ENCODE measurements at places on chromosomes 3 and 15. TPM values are rescaled to one million over a fixed set of nuclear protein-coding genes. Genes with fewer than 3 reads are reported as not detected.

- H3K27ac ChIP-seq = no peak overlapping the region
- H3K4me3 ChIP-seq = no peak overlapping the region
- no peak for DNase-seq
Measured at GRCh38 chr3:105944721-105945120, 75.9 kb upstream of the CBLB start.

GRCh38 chr3:137062250-137062649, 104.5 kb downstream of the IL20RB start:
- H3K27ac ChIP-seq = no peak overlapping the region
- no peaks in the 10 kb centered on the region for H3K36me3 ChIP-seq
- no peaks in the 10 kb centered on the region for H3K27me3 ChIP-seq
- no peaks in the 10 kb centered on the region for H3K4me1 ChIP-seq
- no peak overlapping the region for H3K4me3 ChIP-seq

GRCh38 chr15:76168237-76168984, 108.6 kb downstream of the TMEM266 start:
- no peaks in the 10 kb centered on the region for H3K27me3 ChIP-seq
- H3K4me1 ChIP-seq = peaks cover 5% of the 10 kb centered on the region
- H3K4me3 ChIP-seq = no peak overlapping the region
- no peaks in the 10 kb centered on the region for H3K36me3 ChIP-seq
- DNase-seq = no peak

GRCh38 chr3:45087155-45087554, 59.0 kb downstream of the CDCP1 start:
- H3K27ac ChIP-seq = no peak overlapping the region
- no peaks in the 10 kb centered on the region for H3K27me3 ChIP-seq
- peaks cover 18% of the 10 kb centered on the region for H3K4me1 ChIP-seq
- H3K36me3 ChIP-seq = peaks cover 62% of the 10 kb centered on the region
- no peak for DNase-seq
- no peak overlapping the region for H3K4me3 ChIP-seq

DNA sequence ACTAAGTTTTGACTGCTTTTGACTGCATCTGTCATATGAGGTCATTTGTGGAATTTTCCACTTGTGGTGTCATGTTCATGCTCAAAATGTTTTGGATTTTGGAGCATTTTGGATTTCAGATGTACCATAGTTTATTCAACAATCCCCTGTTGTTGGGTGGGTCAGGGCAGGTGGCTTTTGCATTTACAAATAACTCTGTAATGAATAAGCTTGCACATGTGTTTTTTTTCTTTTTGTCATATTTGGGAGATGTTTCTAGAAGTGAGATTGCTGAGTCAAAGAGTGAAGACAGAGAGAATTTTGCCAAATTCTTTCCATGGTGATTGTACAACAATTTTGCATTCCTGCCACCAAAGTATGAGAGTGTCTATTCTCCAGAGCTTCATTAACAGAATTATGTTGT, 62.4 kb upstream of the ADPGK start:
- DNase-seq = no peak
- no peaks in the 10 kb centered on the region for H3K36me3 ChIP-seq
- H3K4me3 ChIP-seq = no peak overlapping the region
- no peaks in the 10 kb centered on the region for H3K4me1 ChIP-seq
- no peak overlapping the region for H3K27ac ChIP-seq

DNA sequence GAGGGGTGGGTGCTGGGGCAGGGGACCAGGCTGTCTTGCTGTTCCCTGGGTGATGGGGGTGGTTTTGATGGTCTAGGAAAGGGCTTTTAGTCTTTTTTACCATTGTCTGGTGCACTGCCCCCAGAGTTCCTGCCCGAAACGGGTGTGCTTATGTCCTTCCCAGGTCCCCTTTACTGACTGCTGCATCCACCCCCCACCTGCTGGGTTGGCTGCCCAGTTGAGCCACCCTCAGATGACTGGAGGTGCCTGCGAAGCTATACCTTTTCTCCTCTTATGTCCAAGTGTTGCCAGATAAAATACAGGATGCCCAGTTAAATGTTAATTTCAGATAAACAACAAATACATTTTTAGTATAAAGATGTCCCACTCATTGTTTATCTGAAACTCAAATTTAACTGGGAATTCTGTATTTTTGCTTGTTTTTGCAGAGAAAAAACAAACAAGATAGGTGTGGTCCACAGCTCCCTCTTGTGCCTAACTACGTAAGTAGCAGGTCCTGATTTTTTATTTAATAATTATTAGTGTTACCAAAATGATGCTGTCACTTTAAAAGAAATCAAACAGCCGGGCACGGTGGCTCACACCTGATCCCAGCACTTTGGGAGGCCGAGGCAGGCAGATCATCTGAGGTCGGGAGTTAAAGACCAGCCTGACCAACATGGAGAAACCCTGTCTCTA, 6.1 kb upstream of the RPP14 start:
- no peak overlapping the region for H3K27ac ChIP-seq
- H3K27me3 ChIP-seq = peaks cover 16% of the 10 kb centered on the region
- no peak overlapping the region for H3K4me3 ChIP-seq
- H3K4me1 ChIP-seq = no peaks in the 10 kb centered on the region
- no peak for DNase-seq

GRCh38 chr3:22383285-22383684, 632.3 kb upstream of the ZNF385D start:
- no peak for DNase-seq
- no peaks in the 10 kb centered on the region for H3K27me3 ChIP-seq
- no peaks in the 10 kb centered on the region for H3K4me1 ChIP-seq

- peaks cover 32% of the 10 kb centered on the region for H3K4me1 ChIP-seq
- H3K27ac ChIP-seq = peak overlapping the region; percentile 43
- H3K4me3 ChIP-seq = peak overlapping the region; percentile 32
- H3K27me3 ChIP-seq = no peaks in the 10 kb centered on the region
- DNase-seq = peak; percentile 97
- no peaks in the 10 kb centered on the region for H3K36me3 ChIP-seq
Measured at GRCh38 chr3:39180546-39181346, 11.6 kb downstream of the XIRP1 start.

SLC22A13 gene
- 0.34 TPM for polyA plus RNA-seq

DNA sequence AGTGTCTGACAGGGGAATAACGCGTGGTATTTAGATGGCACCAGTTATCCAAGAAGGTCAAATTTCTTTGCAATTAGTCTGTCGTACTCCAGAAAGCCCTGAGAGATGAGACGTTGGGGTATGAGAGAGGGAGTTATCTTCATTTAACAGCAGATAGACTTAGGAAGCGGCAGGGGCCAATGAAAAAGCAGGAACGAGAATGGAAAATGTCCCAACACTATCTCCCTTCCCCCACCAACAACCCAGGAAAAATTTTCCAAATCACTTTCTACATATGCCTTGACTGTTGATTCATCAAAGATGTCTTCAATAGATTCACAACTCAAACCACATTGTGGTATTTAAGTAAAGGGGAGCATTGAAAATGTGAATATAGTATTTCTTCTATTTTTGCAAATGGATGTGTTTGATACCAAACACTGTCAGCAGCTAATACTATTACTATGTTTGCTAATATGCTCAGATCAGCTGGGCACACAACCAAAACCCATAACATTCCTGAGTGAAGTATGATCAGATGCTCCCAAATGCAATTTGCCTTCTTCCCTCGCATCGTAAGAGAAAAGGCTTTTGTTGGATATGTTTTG, 13.3 kb upstream of the GREM1 start:
- no peaks in the 10 kb centered on the region for H3K36me3 ChIP-seq
- no peak for DNase-seq
- no peaks in the 10 kb centered on the region for H3K27me3 ChIP-seq
- H3K4me1 ChIP-seq = no peaks in the 10 kb centered on the region

DNA sequence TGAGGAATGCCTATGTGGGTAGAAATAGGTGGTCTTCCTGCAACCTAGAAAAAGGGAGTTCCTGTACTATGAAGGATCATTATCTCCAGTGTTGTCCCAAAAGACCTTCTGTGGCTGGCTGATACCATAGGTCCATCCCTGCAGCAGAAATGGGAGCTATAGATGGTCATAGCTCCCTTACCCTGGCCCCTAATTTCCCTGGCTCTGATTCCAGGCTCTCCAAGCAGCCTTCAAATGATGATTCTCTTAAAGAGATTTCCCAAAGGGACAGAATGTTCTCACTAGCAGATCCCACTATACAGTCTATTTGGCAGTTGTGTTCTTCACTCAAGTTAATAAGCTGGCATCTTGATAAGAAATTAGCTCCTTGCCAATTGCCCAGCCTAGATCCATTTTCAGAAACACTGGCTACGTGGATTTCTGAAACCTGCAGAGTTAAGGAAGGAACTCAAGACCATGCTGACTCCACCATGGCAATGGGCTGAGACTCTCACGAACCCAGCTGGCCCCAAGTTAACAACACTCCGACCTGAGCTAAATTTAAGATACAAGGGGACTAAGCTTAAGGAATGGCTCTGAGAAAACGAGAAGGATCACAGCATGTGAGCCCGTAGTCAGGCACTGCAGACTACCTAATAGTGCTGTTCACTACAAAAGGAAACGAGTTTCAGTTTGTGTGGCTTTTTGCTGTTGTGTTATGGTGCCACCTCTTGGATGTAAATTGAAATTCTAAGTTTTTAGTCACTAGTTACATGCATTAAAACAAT, 11.4 kb downstream of the C15orf40 start:
- H3K4me1 ChIP-seq = no peaks in the 10 kb centered on the region
- H3K36me3 ChIP-seq = peaks cover 9% of the 10 kb centered on the region
- H3K4me3 ChIP-seq = no peak overlapping the region
- no peaks in the 10 kb centered on the region for H3K27me3 ChIP-seq
- DNase-seq = peak; percentile 44

DNA sequence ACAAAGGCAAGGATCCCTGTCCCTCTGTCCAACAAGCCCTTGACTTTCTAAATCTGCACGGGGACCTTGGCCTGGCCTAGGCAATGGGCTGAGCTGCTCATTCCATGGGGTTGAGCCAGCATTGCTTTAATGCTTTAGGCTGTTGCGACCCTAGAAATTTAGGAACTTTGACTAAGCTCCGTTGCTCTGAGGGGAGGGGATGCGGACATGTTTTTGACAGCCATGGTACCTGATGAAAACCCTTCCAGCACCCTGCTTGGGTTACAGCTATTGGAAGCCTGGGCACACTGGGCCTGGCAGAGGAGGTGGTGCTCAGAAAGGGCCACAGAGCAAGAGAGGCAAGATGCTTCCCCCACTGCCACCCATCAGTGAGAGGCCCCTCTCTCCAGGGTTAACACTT, 37.1 kb downstream of the SYNM start:
- H3K27ac ChIP-seq = no peak overlapping the region
- no peaks in the 10 kb centered on the region for H3K27me3 ChIP-seq
- H3K4me1 ChIP-seq = no peaks in the 10 kb centered on the region
- no peak overlapping the region for H3K4me3 ChIP-seq
- DNase-seq = no peak

- DNase-seq = peak; percentile 20
- H3K4me3 ChIP-seq = no peak overlapping the region
- no peaks in the 10 kb centered on the region for H3K27me3 ChIP-seq
Measured at GRCh38 chr15:67413770-67414390, 107.1 kb upstream of the C15orf61 start.

- H3K4me1 ChIP-seq = no peaks in the 10 kb centered on the region
- no peak for DNase-seq
- H3K4me3 ChIP-seq = no peak overlapping the region
- no peaks in the 10 kb centered on the region for H3K27me3 ChIP-seq
- no peak overlapping the region for H3K27ac ChIP-seq
Measured at GRCh38 chr3:117253636-117254035, 544.1 kb downstream of the TUSC7 start.

C15orf61 gene
- 4.9 TPM for polyA plus RNA-seq

All from large intestine (tissue), 12 donors.